Psoas muscle (tissue), 8 donors: ENCODE measurements at places on chromosomes 4 and X. TPM values are rescaled to one million over a fixed set of nuclear protein-coding genes. Genes with fewer than 3 reads are reported as not detected.

- no peak within 1 kb of the TSS for H3K27ac ChIP-seq
- H3K36me3 ChIP-seq = no peaks in the 10 kb centered on the region
- H3K4me3 ChIP-seq = no peak within 1 kb of the TSS
- no peaks in the 10 kb centered on the region for H3K4me1 ChIP-seq
These were observed at the start of gene JCHAIN for GRCh38 chr4:70666369-70666768. JCHAIN (minus strand) TSS chr4:70666508; CDS start chr4:70666490, 18 bp downstream.

DNA sequence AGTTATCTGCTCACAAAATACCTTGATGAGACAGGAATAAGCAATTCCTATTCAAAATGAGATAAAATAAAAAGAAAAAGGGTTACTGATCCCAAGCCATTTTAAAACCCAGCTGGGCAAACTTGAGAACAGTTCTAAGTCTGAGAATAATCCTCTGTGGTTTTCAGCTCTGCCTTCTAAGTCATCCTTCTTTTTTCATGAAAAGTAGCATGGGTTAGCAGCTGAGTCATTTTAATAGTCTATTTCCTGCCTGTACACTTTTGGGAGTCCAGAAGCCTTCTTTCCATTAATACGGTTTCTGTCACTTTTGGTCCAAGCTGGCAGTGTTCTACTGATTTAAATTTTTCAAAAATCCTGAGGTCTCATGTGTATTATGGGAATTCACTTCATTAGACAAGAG lies 374.3 kb downstream of the IQCM start:
- H3K27me3 ChIP-seq = no peaks in the 10 kb centered on the region
- no peak for DNase-seq
- no peak overlapping the region for H3K27ac ChIP-seq
- H3K4me1 ChIP-seq = no peaks in the 10 kb centered on the region
- H3K4me3 ChIP-seq = no peak overlapping the region

DNA sequence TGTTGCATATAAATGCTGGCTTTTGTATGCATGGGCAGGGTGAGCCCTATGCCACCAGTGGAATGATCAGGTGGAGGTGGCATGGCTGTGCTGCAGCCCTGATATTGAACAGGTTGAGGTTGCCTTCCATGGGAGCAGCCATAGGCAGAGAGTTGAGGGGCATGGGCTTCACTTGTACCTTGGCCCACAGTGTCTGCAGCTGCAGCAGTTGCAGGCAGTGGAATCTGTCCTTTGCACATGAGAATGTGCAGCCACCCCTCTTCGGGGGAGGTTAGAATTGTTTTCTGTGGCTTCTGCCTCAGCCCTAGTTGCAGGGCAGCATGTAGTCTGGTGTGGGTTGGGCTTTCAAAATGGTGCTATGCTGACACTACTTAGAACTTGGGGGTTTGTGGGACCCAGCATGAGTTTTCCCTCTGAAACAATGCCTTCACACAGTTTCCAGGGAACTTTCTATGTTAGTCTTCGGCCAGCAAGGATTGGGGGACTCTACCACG lies 25.4 kb upstream of the VSIG1 start:
- no peak overlapping the region for H3K27ac ChIP-seq
- no peaks in the 10 kb centered on the region for H3K27me3 ChIP-seq
- H3K4me3 ChIP-seq = no peak overlapping the region
- H3K36me3 ChIP-seq = no peaks in the 10 kb centered on the region

GRCh38 chrX:47206316-47206715 lies 12.2 kb upstream of the CDK16 start:
- H3K27ac ChIP-seq = no peak overlapping the region
- no peaks in the 10 kb centered on the region for H3K27me3 ChIP-seq
- H3K4me1 ChIP-seq = peaks cover 3% of the 10 kb centered on the region

MSMO1 gene
- total RNA-seq = 4.4 TPM
